ENCODE measurements at places on chromosomes 11 and 22.

DNA sequence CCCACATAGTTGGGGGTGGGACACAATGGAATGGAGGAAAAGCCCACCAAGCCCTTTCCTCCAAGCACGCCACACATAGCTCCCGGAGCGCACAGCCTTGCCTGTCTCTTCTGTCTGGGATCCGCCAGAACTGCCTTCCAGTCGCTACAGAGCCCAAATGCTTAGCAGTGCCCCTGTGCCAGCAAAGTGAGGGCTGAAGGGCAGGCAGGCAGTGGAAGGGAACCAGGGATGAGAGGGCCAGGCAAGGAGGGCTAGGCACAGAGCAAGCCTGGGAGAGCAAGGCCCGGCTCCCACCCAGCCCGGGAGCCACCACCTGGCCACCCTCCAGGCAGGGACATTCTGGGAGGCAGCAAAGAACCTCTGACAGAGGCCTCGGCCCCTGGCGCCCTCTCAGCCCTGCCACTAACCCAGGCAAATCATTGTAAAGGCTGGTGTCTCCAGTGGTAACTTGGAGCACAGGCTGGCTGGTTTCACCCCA is 32.5 kb downstream of the PPP2R1B start:
- DNase-seq: no peak

- DNase-seq: peak; percentile 43
Observed at GRCh38 chr22:36737776-36738175, 34.2 kb upstream of the CACNG2 start.

GRCh38 chr22:20203552-20204201 is 52.8 kb upstream of the CCDC188 start:
- no peak for DNase-seq

GRCh38 chr11:47244448-47245350 is 3.9 kb downstream of the ACP2 start:
- no peak for DNase-seq

- DNase-seq: no peak
Observed at GRCh38 chr11:128336203-128336602, 251.2 kb downstream of the ETS1 start.

DNA sequence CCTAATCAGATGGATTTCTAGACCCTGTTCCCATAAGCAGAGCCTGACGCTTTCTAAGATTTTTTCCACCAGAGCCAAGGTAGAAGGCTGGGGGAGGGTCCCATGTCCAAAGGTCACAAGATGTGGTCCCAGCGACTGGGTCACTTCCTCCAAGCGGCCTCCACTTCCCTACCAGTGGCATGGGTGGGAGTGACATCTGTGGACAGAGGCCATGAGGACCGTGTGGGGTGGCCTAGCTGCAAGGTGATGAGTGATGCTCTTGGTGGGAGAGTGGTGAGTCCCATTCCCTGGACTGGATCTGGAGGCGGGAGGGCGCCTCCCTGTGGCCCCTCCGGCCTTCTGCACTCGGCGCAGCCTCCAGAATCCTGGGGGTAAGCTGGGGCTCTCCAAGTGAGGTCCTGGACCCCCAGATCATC is 32.4 kb upstream of the PRR5 start:
- no peak for DNase-seq

DNA sequence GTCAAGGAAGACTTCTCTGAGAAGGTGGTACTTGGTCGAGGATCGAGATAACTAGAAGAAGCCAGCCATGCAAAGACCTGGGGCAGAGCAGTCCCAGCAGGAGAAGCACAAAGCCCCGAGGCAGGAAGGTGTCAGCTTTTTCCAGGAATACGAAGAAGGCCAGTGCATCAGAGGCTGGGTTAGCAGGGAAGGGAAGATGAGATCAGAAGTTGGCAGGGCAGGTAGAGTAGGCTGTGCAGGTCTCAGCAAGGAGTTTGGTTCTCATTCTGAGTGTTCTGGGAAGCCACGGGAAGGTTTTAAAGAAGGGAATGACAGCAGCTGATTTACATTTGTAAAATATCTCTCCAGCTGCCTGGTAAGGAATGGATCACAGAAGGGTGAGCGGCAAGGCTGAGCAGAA is 111.3 kb downstream of the TENM4 start:
- DNase-seq: no peak

- no peak for DNase-seq
Observed at GRCh38 chr11:11171854-11172253, 181.2 kb downstream of the CSNK2A3 start.

DNA sequence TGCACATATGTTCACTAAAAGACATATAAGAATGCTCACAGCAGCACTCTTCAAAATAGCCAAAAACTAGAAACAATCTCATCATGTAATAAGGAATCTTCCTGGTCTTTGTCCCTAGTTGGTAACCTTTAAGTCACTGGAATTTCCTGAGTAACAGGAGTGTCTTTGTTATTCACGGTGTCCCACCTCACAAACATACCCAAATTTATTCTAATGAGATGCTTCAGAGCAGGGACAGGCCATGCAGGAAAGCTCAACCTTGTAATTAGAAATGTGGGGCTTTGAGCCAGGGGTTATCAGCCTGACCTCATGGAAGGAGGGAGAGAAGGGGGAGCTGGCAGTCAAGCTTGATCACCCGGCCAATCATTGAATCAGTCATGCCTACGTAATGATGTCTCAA is 40.3 kb upstream of the NFRKB start:
- no peak for DNase-seq

- DNase-seq: no peak
Observed at GRCh38 chr22:29617922-29618629, 14.6 kb downstream of the NF2 start.

- DNase-seq: peak; percentile 79
Observed at GRCh38 chr11:73652046-73652730, 5.8 kb downstream of the PLEKHB1 start.

- DNase-seq: peak; percentile 63
Observed at GRCh38 chr11:69654660-69655478, 13.9 kb downstream of the CCND1 start.

- no peak for DNase-seq
Observed at GRCh38 chr11:117863383-117863782, 13.1 kb downstream of the FXYD6 start.

GRCh38 chr11:29263971-29264682 is 752.7 kb downstream of the KCNA4 start:
- DNase-seq: no peak

- DNase-seq: no peak
Observed at GRCh38 chr11:106917973-106918372, 100.3 kb downstream of the GUCY1A2 start.

DNA sequence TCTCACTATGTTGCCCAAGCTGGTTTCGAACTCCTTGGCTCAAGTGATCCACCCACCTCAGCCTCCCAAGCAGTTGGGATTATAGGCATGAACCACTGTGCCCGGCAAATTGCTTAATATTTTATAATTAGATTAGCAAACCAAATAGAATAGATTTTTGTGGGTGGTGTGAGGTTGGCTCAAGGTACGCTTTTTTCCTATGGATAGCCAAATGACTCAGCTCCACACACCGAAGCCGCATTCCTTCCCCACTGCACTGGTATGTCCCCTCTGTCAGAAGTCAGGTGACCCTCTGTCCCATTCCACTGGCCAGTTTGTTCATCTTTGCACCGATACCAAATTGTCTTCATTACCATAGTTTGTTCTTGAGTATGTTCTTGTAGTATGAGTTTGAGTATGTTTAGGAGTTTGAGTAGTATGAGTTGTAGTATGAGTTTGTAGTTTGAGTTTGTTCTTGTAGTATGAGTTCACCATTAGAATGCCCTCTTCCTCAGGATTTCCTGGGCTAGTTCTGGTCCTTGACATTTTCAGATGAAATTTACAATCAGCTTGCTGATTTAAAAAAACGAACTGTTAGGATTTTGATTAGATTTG is 19.4 kb downstream of the SUSD2 start:
- no peak for DNase-seq

DNA sequence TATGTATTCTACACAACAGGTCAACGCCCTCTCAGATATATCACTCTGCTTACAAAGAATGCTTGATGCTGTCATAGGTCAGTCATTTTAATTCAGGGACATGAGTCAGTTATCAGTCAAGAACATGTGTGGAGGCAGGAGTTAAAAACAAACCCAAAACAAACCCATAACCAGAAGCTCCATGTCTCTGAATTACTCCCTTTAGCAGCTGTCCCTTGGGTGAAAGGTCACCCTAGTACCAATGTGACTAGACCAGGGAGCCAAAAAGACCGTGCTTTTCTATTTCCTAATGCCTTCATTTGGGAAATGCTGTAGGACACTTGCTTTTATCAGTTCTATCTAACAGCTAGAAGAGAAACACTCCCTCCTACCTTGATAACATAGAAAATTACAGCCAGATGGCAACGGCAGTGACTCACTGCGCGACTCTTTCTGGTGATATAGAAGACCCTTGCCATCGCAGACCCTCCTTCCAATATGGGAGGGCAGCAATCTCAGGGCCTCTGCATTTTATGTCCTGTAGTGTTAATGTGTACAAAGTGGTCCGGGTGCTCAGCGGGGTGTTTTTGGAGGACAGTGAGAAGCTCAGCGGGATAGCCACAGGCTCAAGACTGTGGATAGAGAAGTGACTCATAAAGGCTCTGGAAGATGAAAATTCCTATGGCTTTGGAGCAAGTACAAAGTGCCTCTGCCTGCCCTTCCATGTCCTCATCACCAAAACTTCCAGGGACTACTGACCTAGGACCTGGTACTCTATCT is 24.8 kb downstream of the APOL5 start:
- no peak for DNase-seq

DNA sequence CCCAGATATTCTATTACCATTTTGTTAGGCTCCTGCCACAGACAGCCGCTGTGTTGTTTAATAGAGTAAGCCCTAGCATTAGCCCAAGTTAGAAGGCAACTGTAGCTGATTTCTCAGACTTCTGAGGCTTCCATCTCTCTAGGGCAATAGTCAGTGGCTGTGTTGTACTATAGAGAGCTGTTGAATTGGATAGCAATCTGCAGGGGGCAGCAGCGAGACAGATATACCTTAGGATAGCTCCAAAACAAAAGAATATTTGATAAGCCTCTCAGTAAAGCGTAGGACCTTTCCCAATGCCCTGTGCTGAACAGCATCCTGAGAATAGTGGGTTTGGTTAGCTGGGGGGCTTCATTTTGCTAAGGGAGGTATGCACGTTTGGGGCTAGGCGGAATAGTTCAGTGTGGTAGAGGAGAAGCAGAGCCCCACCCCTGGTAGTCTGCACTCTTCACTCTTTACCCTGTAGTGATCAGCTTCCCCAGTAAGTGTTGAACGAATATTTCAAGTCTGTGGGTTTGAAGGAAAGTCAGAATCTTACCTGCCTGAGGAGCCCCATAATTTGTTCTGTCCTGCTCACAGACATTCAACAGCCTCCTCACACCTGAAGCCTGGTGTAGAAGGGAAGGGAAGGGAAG is 515.1 kb downstream of the INSC start:
- no peak for DNase-seq

DNA sequence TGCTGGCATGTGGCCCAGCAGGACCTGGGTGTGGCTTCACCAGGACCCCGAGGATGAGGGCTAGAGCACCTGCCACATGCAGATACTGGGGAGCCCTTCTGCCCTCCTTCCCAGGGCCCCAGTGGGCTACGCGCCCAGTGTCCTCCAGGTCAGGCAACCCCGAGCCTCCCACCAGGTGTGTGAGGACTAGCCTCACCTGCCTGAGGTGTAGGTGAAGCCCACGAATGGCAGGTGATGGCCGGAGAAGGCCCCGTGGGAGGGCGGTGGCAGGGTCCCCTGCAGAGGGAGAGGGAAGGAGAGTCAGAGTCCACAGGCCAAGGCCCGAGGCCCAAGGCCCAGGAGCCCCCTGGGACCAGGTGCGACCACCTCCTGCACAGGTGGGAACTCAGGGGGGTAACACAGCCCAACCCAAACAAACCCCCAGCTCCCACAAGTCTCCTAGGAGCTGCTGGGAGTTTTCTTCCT is 6.5 kb downstream of the CDC42BPG start:
- no peak for DNase-seq

DNA sequence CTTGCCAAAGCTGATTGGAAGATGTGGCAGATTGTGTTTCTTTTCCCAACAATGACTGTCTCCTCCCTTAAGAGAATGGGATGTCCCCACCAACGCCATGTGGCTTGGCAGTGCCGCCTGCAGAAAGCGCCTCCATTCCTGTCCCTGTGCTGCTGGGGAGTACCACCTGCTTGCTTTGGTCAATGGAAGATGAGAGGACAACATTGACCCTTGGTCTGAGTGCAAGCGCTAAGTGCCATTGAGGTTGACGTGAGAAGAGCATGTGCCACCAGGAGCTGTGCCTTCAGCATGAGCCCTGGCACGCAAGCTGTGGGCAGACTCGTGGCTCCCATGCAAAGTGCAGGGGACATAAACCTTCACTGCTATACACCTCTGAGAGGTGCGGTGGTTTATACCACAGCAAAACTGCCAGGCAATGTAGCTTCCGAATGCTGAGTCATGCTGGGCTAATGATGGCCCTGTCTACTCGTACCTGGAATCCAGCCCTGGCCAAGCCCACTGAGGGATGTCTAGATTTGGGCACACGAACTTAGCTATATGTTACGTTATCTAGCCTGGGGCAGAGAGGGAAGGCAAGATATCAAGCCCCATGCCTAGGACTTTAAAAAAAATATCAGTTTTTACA is 41.9 kb downstream of the MYEOV start:
- DNase-seq: no peak

DNA sequence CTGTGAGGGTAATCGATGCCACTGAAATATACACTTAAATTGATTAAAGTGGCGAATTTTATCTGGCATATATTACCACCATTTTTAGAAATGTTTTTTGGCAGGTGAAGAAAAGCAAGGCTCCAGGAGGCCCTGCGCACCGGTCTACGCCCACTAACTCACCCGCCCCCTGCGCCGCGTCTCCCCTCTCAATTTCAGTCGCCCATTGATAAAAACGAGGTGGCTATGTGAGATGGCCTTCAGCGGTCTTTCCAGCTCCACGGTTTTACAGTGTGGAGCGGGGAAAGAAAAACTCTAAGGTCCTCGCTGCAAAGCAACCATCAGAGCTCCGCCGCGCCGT is 602 bp upstream of the AQP11 start:
- no peak for DNase-seq

DNA sequence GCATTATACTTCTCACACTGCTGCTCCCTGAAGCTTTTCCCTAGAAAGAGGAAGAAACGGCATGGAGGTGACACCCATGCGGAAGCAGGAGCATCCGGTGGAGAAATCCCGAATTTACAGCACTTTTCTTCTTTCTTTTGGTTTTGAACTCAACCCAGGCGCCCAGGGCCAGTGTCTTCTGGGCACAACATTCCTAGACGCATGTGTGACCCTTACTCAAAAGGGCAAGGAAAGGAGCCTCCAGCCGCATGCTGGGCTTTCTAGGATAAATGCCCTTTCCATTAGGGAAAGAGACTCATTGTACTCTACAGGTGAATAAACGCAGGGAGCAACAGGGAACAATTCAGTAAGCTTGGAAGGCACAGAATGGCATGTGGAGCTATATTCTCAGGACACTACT is 19.5 kb downstream of the ADAMTS8 start:
- no peak for DNase-seq

GRCh38 chr11:15971215-15971546 is 385.2 kb downstream of the SOX6 start:
- DNase-seq: no peak
